Esophagus (tissue), 2 donors: ENCODE measurements at places on chromosomes 11 and 22. TPM values are rescaled to one million over a fixed set of nuclear protein-coding genes. Genes with fewer than 3 reads are reported as not detected.

CASP1 gene
- 39.4 TPM for polyA plus RNA-seq

RCOR2 gene
- polyA plus RNA-seq, result 0.24 TPM

RPS6KA4 gene
- 28.5 TPM for polyA plus RNA-seq

APOL6 gene
- 2.8 TPM for polyA plus RNA-seq

CDC42BPG gene
- polyA plus RNA-seq, result 30.7 TPM

EHF gene
- polyA plus RNA-seq, result 115 TPM

MYBPC3 gene
- 0.08 TPM for polyA plus RNA-seq

PRAME gene
- not detected for polyA plus RNA-seq

B4GALNT4 gene
- polyA plus RNA-seq, result 5.2 TPM

SLC22A6 gene
- not detected for polyA plus RNA-seq

BTG4 gene
- not detected for polyA plus RNA-seq

UBASH3B gene
- polyA plus RNA-seq, result 0.91 TPM

SLC22A8 gene
- not detected for polyA plus RNA-seq

SPDYC gene
- not detected for polyA plus RNA-seq

C11orf87 gene
- polyA plus RNA-seq, result not detected

SDF2L1 gene
- 52.7 TPM for polyA plus RNA-seq

OR2AG2 gene
- polyA plus RNA-seq, result 0.04 TPM

FGF4 gene
- polyA plus RNA-seq, result not detected

HMGXB4 gene
- polyA plus RNA-seq, result 6.8 TPM
